ENCODE measurements at places on chromosomes 4 and X.

DNA sequence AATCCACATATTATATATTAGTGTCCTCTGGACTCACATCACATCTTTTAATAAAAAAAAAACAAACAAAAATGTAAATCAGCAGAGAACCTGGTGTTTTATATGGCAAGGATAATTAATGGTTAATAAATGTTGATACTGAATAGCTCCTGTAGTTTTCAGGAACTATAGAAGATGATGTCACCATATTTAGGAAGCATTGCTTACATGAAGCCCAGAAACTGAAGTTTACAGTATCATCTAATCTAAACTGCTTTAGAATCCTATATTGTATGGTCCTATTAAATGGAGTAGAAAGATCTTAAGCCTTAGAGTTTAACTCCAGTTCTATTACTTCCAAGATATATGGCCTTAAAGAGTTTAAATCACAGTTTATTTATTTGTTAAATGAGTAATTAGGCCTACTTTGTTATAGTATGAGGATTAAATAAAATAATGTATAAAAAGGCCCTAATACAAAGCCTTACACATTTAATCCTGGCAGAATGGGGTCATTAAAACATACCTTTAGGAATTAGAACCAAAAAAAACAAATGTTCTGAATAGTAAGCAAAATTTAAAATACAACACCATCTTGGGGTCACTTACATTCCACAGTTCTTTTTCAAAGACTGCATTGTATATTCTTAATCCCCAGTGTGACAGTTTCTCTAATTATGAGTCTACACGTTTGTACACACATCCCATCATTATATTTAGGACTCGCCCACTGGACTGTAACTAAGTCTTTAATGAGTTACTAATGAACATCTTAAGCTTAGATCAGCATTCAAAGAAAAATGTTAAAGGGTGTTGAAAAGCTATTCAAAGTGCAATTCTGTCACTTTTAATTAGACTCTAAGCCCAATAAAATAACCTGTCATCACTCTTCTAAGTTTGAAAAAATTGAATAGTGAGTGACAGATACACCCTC lies 305.9 kb downstream of the ADGRL3 start:
- DNase-seq, result no peak

DNA sequence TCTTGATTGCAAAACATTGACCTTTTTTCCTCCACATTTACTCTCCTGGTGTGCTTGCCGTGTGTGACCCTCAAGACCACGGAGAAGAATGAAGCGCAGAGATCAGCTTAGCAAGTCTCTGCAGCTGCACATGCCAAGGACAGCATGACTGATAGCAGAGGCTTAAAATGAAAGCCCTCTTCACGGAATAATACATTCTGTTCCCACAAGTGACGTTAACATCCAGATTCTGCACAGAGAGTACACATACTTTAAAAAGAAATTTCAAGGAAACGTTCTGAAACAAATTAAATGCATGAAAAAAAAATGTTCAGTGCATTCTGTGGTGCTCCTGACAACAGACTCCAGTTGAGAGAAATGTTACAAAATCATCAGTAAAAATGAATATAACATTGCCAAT lies 60.9 kb downstream of the SLC7A11 start:
- peak; percentile 47 for DNase-seq

GRCh38 chrX:149487292-149487691 lies 17.8 kb downstream of the IDS start:
- DNase-seq, result no peak

- DNase-seq, result no peak
These were observed 202.0 kb downstream of the DHX15 start for GRCh38 chr4:24382381-24382780.

GRCh38 chr4:46980851-46981250 lies 12.5 kb downstream of the GABRA4 start:
- DNase-seq, result no peak

DNA sequence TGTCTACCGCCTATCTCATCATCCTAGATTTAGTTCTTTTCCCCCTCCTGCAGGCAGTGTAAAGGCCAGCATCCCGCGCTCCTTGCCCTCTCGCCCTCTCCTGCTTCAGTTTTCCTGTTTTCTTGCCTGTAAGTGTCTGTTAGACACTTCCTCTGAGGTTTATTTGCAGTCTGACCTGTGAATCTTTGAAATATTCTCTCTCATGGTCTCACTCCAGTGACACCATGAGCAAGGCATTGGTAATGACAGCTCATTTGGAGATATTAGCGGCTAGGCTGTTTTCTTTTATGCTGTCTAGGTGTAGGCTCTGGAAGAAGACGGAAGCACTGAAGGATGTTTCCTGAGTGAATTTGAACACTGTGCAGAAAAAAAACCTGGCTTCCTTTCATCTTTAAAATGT lies 179.6 kb downstream of the KDR start:
- no peak for DNase-seq

- DNase-seq, result no peak
These were observed 471.1 kb downstream of the GBA3 start for GRCh38 chr4:23163647-23164436.

DNA sequence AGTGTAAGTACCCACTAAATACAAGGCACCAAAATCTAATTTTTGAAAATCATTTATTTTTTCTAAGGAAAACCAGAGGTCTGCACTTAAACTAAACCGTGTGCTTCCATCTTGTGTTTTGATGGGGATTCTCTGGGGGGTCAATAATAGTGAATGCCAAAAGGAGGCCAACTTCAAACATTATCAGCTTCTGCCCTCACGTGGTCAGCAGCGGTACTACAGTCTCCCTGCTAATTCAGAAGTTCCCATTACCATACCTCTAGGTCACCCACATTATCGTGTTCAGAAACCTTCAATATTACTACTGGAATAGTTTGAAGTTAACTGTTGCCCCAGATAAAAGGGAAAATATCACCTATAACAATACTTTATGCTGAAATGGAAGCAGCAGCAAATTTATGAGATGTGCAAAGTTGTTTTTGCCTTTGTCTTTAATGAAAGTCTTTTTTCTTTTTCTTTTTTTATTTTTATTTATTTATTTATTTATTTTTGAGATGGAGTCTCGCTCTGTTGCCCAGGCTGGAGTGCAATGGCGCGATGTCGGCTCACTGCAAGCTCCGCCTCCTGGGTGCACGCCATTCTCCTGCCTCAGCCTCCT lies 17.3 kb downstream of the CTPS2 start:
- DNase-seq, result peak; percentile 5

GRCh38 chr4:140076307-140076706 lies 77.7 kb downstream of the MAML3 start:
- DNase-seq, result no peak

GRCh38 chrX:96884027-96884426 lies 319 bp downstream of the RPA4 start:
- DNase-seq, result no peak

DNA sequence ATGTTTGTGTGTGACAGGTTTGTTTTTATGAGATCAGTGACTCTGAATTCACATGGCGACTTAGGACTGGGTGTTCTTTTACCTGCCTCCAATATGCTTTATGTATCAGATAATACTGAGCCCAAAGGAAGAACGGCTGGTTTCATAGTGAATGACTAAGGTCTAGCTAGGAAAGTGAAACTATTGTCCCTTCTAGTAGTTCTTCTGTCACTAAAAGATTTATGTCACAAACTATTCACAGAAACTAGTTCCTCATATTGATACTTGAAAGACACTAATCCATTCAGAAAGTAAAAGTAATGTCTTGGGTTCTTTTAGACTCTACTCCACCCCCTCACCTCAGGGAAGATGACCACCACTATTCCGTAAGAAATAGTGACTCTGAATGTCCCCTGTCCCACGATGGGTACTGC lies 81.7 kb downstream of the EGF start:
- DNase-seq, result no peak

DNA sequence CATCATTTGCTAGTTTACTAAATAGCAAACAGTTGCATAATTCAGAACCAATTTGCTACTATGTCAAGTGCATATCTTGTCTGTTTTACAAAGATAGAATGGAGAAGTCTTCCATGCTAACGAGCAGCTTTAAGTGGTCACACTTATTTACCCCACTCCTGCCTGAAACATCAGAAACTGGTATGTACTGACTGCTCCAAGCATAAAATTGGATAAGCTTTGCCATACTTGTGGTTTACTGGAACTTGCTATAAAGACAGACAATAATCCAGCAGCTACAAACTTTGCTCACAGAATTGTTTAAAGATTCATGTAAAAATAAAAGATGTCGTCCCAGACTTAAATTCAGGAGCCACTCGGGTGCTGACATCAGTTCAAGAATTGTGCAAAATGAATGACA lies 13.3 kb upstream of the CDKL2 start:
- DNase-seq, result no peak

DNA sequence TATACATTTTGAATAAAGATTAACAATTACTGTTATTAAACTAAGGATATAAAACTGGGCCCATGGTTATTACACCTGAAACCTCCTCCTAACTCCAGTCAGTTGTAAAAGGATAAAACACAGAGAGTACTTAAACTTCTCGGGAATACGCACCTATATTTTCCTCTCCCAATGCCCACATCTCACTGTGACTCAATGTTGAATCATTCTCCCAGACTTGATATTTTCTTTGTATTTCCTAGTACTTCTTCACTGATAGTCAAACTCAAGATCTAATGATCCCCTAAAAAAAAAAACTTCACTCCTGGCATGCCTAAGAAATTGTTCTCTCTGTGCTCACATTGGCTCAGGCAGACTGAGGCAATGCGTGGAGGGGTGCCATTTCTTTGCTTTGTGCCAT lies 212.5 kb upstream of the DKK2 start:
- no peak for DNase-seq

GRCh38 chr4:55920571-55920970 lies 28.2 kb upstream of the CEP135 start:
- no peak for DNase-seq

DNA sequence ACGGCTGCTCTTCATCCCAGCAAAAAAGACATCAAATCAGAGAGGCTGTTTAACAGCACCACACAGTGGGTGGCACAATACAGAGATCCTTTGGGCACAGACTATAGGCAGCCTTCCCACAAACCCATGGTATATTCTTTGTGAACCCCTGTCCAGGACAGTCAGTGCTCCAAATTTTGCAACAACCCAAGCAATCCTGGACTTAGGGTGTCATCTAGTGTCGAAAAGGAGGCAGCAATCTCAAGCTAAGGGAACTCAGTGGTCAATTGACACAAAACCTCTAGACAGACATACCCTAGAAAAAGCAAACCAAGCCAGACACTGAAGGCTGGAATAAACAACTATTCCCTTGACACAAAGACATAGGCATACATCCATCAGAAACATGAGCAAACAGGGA lies 137.4 kb downstream of the BMP15 start:
- DNase-seq, result no peak

DNA sequence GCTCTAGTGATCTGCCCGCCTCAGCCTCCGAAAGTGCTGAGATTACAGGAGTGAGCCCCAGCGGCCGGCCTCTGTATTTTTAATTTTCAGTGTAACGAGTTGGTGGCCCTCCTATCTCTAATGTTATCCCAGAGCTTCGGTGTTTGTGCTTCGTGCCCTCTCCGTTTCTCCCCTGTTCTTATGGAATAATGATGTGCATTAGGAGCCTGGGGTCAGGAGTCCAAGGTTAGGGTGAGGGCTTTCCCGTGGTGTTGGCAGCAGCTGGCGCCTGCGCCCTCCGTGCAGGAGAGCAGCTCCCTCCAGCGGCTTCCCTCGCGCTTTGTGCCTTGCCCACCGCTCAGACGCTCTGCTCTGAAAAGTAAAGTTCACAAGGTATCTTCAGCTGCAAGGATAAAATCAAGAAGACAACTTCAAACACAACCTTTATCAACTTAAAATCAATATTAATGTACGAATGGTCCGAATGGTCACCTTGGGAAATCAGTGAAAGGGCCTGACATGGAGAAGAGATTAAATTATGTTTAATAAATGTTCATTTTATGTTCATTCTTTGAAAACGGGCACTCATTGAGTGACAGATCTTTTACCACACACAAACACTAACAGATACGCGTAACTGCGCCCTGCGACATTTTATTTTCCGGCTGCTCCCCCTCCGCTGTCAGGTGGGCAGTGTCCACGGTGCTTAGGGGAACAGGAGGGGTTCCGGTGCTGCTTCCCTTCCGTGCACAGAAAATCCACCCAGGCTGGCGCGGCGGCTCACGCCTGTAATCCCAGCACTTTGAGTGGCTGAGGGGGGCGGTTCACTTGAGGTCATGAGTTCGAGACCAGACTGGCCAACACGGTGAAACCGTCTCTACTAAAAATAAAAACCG lies 62.4 kb downstream of the TRAPPC11 start:
- DNase-seq, result no peak

GRCh38 chr4:100738196-100739165 lies 220.7 kb upstream of the EMCN start:
- DNase-seq, result no peak

GRCh38 chr4:40585201-40585799 lies 44.4 kb downstream of the RBM47 start:
- no peak for DNase-seq

GRCh38 chr4:137367620-137368019 lies 164.7 kb downstream of the PCDH18 start:
- no peak for DNase-seq

- peak; percentile 41 for DNase-seq
These were observed 840 bp downstream of the GRID2 start for GRCh38 chr4:92304606-92305005.

DNA sequence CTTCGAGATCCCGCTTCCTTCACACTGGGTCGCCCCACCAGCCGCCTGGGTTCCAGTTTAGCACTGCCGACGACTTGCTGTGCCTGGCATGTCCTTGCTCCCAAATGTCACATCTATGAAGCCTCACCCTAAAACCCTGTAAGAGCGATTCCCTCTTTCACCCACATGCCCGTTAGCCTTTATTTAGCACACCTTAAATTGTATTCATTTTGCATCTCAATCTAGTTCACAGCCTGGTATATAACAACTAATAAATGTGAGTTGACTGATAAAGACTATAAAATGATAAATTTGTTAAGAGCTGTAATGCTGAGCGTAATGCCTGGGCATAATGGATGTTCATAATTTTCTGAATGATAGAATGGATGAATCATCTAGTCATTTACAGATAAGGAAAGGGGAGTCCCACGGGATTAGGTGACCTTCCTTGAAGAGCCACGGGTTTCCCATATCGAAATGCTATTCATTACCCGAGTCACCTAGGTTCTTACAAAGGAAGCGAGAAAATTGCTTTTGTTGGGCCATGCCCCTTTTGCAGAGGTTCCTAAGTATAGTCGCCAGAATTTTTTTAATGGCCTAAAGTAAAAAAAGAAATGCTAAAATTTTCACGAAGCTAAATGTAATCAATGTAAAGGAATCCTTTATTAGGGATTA lies 1.1 kb upstream of the AP1S2 start:
- DNase-seq, result no peak

DNA sequence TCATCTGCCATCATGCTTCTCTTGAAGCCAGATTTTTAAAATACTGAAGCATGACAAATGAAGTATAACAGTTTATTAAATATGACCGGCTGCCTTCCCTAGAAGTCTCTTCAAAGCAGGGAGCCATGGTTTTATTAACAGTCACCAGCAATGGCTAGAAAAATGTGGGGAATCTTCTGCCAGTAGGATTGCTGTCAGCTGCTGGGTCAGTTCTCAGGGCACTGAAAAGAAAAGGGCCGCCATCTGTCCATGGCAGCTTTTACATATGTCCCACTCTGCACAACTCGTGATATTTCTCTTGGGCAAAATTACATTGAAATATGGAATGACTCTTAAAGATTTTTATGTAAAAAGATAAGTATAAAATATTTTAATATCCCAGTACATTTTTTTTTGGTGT lies 2.8 kb downstream of the CCNG2 start:
- DNase-seq, result no peak

GRCh38 chrX:131958724-131959123 lies 64.4 kb upstream of the STK26 start:
- DNase-seq, result no peak

Measured in skin of body (tissue), 3 donors.